Activated gamma-delta T cell (primary cell): ENCODE measurements at places on chromosomes 6 and 20.

DNA sequence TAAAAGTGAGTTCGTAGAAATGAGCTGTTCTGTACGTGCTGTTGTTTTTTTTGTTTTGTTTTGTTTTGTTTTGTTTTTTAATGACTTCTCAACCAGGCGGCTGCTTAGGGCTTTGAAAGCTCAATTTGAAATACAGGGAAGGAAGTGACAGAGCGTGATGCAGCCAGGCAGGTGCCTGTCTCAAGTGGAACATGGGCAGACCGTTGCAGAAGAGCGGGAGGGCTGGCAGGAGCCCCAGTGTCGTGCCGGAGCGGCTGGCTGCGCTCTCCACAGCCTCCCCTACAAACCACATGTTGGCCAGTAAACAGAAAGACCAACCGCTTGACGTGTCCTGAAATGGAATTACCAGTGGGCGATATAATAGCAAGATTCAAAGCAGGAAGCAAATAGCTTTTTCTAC lies 164.9 kb upstream of the RREB1 start:
- no peak for DNase-seq

DNA sequence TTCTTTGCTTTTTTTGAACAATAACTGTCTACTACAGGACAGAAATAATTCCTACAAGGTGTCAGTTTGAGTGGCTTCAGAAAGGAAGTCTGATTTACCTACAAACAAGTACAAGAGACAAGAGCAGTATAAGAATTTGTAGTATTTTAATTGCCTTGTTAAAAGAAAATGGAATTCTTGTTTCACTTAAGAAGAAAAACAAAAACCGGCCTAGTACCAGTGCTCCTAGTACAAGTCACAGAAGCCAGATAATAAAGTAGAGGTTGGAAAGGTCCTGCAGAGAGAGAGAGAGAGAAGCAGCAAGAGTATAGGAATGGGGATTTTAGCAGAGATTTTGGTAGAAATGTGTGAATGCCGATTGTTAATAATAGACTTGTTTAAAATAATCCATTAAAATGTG lies 6.4 kb downstream of the TAB2 start:
- DNase-seq = no peak

- no peak for DNase-seq
These were observed 8.1 kb upstream of the HSP90AB1 start for GRCh38 chr6:44238687-44239350.

- DNase-seq = no peak
These were observed 373.5 kb upstream of the BTBD3 start for GRCh38 chr20:11544029-11544678.

- no peak for DNase-seq
These were observed 7.0 kb upstream of the RREB1 start for GRCh38 chr6:7100753-7101081.

DNA sequence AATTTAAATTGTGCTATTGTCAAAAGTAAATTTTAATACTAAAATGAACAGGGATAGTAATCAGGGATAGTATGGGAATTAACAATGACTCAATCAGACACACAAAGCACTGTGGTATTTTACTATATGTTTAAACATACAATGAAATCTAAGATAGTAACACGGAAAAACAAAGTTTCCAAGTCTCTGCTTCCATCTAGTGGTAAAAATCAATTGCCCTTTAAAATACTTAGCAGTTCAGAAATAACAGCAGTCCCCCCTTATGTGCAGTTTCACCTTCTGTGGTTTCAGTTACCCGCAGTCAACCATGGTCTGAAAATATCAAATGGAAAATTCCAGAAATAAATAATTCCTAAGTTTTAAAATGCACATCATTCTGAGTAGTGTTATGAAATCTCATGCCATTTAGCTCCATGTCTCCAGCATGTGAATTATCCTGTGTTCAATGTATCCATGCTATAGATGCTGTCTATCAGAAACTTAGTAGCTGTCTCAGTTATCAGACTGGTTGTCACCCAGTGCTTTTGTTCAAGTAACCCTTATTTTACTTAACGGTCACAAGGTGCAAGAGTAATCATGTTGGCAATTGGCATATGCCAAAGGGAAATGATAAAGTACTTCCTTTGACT lies 58.5 kb downstream of the AHI1 start:
- DNase-seq = no peak

GRCh38 chr20:9078826-9079731 lies 10.2 kb downstream of the PLCB4 start:
- no peak for DNase-seq

DNA sequence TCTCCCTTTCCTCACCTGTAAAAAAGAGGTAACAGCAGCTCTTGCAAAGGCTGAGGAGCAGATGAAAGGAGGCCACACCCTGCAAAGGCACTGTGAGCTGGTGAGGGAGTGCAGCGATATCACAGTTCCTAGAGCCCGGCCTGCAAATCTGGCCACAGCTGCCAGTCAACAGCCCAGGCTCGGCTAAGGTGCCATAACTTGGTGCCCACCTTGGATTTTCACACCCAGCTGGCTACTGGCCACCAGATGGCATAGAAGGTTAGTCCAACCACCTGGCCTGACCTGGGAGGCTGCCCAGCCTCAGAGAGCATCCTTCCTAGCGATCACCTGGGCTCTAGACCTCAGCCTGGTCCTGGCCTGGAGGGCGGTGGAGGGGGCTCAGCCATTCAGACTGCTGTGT lies 46.8 kb downstream of the KCNB1 start:
- DNase-seq = no peak

- no peak for DNase-seq
These were observed 84.4 kb downstream of the EYA2 start for GRCh38 chr20:46978951-46979491.

- no peak for DNase-seq
These were observed 23.8 kb upstream of the POLR1H start for GRCh38 chr6:30037182-30037788.

DNA sequence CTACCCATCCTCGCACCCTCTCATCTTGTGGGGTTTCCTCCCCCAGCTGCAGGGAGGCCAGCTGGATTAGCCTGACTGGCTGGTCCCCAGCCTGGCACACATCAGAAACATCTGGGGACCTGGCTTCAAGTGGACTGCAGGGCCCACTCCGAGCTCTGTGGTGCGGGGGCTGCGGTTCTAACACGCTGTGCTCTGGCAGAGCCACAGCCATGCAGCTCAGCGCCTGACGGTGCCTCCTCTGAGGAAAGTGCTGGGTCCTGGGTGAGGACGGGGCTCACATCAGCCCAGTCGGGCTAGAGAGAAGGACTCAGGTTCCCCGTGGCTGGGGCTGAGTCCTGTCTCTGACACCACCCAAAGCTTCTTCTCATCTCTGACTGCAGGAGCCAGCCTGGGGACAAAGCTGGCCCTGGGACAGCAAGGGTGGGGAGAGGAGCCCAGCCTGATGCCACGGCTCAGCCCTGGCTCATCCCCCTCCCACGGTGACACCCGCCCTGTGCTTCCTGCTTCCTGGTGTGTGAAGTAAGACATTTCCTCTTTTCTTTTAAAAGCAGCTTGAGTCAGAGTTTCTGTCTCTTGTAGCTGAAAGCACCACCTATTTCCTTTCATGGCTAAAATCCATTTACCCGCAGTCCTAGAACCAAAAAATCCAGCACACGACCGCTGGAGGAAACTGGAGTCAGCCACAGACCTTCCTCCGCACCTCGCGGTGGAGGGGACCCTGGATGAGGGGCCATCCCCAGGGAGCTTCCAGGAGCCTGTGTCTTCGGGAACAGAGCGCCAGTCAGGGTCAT lies 127.4 kb upstream of the AFDN start:
- no peak for DNase-seq

GRCh38 chr20:10716855-10717254 lies 43.1 kb upstream of the JAG1 start:
- DNase-seq = no peak

- DNase-seq = no peak
These were observed 27.8 kb downstream of the OTOR start for GRCh38 chr20:16775961-16776360.
